ENCODE measurements at places on chromosomes 5 and 9. TPM values are rescaled to one million over a fixed set of nuclear protein-coding genes. Genes with fewer than 3 reads are reported as not detected.

PCDHB16 gene
- total RNA-seq: 5.6 TPM

DNA sequence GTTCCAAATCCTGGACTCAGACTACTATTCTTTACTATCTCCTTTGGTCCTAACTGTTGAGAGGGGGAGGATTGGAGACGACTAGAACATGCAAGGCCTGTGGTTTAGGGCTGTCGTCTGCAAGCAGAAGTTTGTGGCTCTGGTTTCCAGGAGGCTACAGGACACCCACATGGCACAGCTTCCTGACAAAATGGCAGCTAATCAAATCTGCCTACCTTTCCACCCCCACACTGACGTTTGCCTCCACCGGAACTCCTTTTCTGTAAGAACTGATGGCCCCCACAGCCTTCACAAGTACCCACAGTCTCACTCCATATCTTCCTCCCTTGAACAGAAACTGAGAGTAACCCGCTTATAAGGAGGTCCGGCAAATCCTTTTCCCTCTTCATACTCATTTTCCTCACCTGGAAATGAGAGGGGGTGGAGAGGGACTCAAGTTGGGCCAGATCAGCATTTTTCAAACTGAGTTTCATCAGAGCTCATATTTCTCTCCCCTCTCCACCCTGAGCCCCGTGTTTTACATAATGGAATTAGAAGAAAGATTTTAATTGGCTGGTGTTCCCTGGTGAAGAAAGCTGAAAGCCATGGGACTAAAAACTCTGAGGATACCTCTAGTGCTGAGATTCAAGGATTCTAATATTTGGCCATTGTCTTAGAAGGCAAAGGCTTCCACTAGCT, 5.2 kb downstream of the SLC31A2 start:
- H3K27me3 ChIP-seq: no peaks in the 10 kb centered on the region
- DNase-seq: no peak
- no peak overlapping the region for H3K27ac ChIP-seq
- H3K4me1 ChIP-seq: peaks cover 28% of the 10 kb centered on the region
- H3K36me3 ChIP-seq: peaks cover 43% of the 10 kb centered on the region

NR4A3 gene
- total RNA-seq: 2.0 TPM

- H3K4me1 ChIP-seq: no peaks in the 10 kb centered on the region
- H3K27me3 ChIP-seq: no peaks in the 10 kb centered on the region
- no peak overlapping the region for H3K4me3 ChIP-seq
- no peak for DNase-seq
- H3K27ac ChIP-seq: no peak overlapping the region
- no peaks in the 10 kb centered on the region for H3K36me3 ChIP-seq
These were observed 232.8 kb downstream of the ARHGEF28 start for GRCh38 chr5:73858776-73859175.

GRCh38 chr5:15234366-15234765, 265.6 kb upstream of the FBXL7 start:
- H3K4me3 ChIP-seq: no peak overlapping the region
- no peaks in the 10 kb centered on the region for H3K4me1 ChIP-seq
- no peak for DNase-seq
- H3K27me3 ChIP-seq: no peaks in the 10 kb centered on the region

HK3 gene
- 3.8 TPM for total RNA-seq

DNA sequence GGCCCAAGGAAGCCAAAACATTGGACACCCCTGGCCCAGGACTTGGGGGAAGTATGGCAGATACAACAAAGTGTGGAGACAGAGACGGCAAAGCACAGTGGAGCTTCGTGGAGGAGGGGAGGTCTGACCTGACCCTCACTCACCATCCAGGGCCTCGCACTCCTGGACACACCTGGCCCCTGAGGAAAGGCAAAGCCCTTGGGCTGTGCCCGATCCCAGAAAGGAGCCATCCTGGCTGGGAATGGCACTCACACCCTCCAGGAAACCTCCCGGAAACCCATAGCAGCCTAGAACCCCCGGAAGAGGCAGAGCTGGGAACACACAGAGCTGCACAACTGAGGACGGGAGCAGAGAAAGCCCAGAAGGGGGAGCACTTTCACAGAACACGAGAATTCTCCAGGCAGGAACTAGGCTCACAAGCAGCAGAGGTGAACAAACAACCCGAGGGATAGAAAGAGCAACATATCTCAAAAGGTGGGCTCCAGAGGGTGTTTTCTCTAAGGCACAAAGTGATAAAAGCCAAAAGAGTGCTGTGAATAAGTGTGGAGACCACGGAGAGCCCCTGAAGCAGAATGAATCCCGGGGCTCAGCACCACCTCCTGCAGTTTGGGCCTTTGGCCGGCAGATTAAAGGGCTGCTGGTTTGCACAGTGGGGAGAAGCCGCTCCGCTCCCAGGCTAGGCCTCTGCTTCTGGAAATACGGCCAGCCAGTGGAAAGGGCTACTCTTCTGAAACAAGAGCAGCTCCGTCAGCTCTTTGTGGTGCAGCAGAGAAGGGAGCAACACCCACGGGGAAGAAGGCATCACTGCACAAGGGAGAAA, 108.2 kb downstream of the UBE2R2 start:
- H3K4me1 ChIP-seq: peaks cover 11% of the 10 kb centered on the region
- no peaks in the 10 kb centered on the region for H3K27me3 ChIP-seq
- no peak for DNase-seq
- no peak overlapping the region for H3K4me3 ChIP-seq
- no peak overlapping the region for H3K27ac ChIP-seq

STK32A gene
- total RNA-seq: 1.4 TPM

GKAP1 gene
- total RNA-seq: 22.4 TPM

GFI1B gene
- not detected for total RNA-seq

- no peaks in the 10 kb centered on the region for H3K36me3 ChIP-seq
- H3K27ac ChIP-seq: no peak overlapping the region
- H3K4me1 ChIP-seq: no peaks in the 10 kb centered on the region
- H3K27me3 ChIP-seq: no peaks in the 10 kb centered on the region
- no peak overlapping the region for H3K4me3 ChIP-seq
These were observed 15.6 kb upstream of the PRKAA1 start for GRCh38 chr5:40813698-40814281.

SLC23A1 gene
- not detected for total RNA-seq

DNA sequence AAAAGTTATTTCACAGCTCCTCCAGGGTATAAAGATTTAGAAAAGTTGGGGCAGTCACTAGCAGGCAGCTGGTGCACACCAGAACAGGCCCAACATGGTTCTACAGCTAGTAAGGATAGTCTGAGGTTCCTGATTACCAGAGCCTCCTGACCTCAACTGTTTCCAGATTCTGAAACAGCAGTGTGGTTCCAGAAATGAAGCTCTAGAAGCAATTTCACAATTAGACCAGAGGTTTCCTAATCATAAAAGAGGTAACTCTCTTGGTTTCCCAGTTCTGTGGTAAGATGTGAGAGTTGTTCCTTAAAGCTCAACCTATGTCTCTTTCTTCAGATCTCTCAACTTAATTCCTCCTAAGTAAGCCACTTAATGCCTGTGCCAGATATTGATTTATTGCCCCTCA, 11.9 kb downstream of the AGTPBP1 start:
- no peak for DNase-seq
- H3K36me3 ChIP-seq: no peaks in the 10 kb centered on the region
- H3K4me1 ChIP-seq: no peaks in the 10 kb centered on the region
- no peaks in the 10 kb centered on the region for H3K27me3 ChIP-seq
- H3K27ac ChIP-seq: no peak overlapping the region
- no peak overlapping the region for H3K4me3 ChIP-seq

- no peaks in the 10 kb centered on the region for H3K36me3 ChIP-seq
- no peaks in the 10 kb centered on the region for H3K27me3 ChIP-seq
- H3K4me1 ChIP-seq: peaks cover 4% of the 10 kb centered on the region
- DNase-seq: peak; percentile 37
- H3K27ac ChIP-seq: no peak overlapping the region
These were observed 26.7 kb upstream of the GRIA1 start for GRCh38 chr5:153463806-153464205.

INSL4 gene
- total RNA-seq: not detected

Measured in esophagus muscularis mucosa (tissue), 4 donors.